ENCODE measurements at places on chromosomes 2 and 18.

GRCh38 chr2:135320465-135321355 is 210.3 kb downstream of the ZRANB3 start:
- DNase-seq, result no peak

- no peak for DNase-seq
Observed at GRCh38 chr2:159230145-159230877, 56.2 kb downstream of the WDSUB1 start.

DNA sequence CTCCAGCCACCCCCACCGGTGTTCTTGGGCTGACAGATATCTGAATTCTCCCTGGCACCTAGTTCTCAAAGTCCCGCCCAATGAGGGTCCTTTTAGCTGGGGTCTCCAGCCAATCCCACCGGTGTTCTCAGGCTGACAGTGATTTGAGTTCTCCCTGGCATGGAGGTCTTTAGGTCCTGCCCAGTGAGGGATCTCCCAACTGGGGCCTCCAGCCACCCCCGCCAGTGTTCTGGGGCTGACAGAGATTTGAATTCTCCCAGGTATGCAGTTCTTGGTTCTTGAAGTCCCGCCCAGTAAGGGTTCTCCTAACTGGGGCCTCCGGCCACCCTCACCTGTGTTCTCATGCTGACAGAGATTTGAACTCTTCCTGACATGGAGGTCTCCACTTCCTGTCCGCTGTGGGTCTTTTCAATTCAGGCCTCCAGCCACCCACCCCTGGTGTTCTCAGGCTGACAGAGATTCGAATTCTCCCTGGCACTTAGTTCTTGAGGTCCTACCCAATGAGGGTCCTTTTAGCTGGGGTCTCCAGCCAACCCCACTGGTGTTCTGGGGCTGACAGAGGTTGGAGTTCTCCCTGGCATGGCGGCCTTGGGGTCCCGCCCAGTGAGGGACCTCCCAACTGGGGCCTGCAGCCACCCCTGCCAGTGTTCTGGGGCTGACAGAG is 154.6 kb downstream of the ANKRD36 start:
- DNase-seq, result peak; percentile 75

DNA sequence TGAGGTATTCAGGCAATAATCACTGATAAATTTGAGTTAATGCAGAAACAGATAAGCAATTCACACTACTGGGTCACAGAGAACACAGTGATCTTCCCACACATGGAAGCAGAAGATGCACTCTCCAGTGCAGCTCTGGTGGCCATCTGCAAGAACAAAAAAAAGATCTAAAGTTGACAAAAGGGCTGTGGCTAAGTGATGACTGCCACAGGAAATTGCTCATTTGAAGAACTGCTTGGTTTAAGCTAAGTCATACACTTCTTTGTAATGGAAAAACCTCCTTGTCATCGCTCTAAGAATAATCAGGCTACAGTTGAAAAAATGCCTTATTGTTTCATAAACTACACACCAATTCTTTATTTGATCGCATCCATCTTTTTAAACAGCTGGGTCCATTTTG is 115.1 kb downstream of the DTNB start:
- no peak for DNase-seq

DNA sequence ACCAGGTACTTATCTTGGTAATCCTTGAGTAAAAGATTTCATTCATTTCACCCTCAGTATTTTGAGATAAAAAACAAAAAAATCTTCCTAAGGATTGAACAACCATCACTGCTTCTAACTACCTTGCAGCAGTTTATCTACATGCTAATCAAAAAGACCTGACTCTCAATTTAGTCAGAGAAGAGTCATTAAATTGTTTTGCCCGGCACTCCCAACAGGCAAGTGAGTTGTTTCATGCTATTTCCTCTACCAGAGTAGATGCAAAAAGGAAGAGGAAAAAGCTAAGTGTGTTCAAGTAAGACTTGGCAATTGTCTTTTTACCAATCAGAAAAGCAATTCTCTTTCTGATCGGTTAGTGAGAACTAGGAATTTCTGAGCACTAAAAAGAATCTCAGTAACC is 39.5 kb downstream of the MYO5B start:
- no peak for DNase-seq

GRCh38 chr2:138327967-138328366 is 173.6 kb upstream of the SPOPL start:
- no peak for DNase-seq

DNA sequence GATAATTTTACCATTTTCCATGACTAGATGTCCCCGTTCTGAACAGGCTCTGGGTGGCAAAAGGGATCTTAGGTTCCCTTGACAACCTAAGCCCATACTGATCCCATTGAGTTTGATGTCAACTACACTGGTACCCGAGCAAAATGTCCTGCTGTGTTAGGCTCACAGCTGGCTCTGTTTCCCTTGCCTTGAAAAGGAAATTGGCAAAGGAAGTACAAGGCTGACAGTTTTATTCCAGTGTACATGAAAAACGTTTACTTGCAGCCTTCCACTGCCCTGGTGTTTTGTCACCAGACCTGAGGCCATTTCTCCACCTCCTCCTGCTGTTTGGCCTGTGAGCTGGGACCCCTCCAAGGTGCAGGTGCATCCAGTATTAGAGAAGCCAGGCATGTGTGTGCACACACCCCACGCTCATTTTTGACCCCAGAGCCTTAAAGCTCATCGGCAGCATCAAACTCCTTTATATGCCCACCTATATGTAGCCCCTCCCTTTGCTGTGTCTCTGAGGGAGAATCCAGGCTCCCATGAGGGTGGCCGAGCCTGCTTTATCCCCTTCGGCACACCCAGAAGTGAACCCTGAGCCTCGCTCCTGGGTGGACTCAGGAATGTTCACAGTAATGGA is 171.3 kb downstream of the NDUFA10 start:
- no peak for DNase-seq

GRCh38 chr2:48165070-48165753 is 258.9 kb upstream of the FBXO11 start:
- DNase-seq, result no peak

GRCh38 chr2:36455788-36456187 is 100.2 kb downstream of the CRIM1 start:
- DNase-seq, result no peak

DNA sequence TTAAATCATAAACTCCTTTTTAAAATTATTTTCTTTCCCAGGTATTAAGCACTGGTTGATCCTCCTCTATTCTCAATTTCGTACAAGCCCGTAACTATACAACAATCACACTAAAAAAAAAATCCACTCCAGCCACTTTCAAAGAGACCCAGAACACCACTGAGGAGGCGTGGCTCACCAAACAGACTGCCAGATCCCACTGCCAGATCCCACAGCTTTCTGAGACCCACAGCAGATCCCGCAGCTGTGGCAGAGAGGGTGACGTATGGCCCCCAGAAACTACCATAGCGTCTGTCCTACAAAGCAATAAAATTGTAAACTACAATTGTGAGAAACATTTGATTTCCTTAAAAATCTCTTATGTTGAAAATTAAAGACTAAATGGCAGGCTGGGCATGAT is 230.7 kb upstream of the PXDN start:
- no peak for DNase-seq

DNA sequence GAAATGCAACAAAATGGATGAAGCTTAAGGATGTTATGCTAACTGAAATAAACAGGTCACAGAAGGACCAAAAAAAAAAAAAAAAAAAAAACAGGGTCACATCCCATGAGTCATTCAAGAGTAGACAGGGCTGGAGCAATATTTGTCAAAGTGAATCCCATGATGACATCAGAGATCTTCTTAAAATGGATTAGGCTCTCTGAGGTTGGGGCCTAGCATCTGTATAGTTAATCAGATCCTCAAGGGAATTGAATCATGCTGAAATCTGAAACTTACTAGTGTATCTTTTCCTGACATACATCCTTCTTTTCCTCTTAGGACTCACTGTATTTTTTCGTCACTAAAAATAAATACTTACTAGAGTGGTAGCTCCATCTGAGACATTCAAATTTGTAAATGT is 380.6 kb upstream of the NXPH2 start:
- no peak for DNase-seq

GRCh38 chr2:18986046-18986445 is 372.4 kb downstream of the OSR1 start:
- no peak for DNase-seq

DNA sequence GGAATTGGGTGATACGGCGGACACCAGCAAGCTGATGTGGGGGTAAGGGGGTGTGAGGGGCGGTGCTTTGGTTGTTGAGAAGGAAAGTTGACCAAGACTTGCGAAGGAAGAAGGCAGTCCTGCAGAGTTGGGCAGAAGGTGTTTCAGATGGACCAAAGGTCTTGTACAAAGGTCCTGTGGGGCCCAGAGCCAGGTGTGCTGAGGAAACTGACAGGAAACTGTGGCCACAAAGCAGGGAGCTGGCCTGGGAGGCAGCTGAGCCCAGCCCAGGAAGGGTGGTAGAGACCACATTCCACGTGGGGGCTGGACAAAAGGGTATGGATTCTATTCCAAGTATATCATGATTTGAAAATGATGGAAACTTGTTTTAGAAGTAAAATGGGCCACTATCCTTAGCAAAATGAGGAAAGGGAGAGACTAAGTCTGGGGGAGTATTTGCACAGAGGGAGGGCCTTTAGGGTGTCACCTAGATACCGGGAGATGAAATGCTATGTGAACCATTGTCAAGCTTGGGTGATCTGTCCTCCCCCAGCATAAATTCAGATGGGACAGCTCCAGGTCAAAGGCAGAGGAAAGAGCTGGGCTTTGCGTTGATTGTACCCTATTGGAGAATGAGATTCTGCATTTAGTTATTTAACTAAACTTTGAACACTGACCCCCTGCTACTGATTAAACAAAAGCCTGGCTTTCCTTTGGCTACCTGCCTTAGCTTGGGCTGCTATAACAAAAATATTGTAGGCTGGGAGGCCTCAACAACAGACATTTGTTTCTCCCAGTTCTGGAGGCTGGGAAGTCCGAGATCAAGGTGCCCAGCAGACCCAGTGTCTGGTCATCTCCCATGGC is 4.3 kb upstream of the EDAR start:
- no peak for DNase-seq

DNA sequence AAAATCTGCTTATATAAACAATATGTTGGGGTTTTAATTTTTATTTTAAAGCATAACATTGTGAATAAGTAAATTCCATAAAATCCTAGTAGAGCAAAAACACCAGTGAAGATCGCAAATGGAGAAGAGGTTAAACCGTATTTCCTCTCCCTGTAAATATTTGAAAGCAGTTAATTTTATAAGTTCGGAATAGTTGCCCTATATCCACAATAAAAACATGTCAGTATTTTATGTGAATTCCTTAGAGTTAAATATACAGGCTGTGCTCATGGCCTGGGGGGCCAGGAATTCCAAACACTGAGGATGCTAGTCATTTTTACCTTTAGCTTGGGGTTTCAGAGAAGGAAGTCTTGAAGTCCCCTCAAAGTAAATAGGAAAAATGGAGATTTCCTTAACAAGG is 135.0 kb downstream of the FIGN start:
- no peak for DNase-seq

GRCh38 chr18:27719680-27720079 is 457.2 kb downstream of the CDH2 start:
- no peak for DNase-seq

DNA sequence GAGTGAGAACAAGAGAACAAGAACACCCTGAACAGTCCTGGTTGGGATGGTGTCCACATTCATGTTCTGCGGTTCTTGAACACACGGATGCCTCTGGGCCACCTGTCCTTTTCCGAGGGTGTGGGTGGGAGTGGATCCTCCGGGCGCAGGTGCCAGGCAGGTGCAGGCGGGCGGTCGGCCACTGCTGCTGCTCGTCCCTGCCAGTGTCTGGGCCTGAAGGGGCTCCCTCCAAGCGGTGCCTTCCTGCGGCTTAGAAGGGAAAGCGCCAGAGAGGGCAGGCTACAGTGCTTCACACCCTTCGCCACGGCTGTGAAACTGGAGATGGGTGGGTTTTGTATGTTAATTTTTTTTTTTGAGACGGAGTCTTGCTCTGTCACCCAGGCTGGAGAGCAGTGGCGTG is 8.0 kb upstream of the D2HGDH start:
- peak; percentile 15 for DNase-seq

GRCh38 chr2:19833978-19834377 is 67.8 kb downstream of the TTC32 start:
- no peak for DNase-seq

DNA sequence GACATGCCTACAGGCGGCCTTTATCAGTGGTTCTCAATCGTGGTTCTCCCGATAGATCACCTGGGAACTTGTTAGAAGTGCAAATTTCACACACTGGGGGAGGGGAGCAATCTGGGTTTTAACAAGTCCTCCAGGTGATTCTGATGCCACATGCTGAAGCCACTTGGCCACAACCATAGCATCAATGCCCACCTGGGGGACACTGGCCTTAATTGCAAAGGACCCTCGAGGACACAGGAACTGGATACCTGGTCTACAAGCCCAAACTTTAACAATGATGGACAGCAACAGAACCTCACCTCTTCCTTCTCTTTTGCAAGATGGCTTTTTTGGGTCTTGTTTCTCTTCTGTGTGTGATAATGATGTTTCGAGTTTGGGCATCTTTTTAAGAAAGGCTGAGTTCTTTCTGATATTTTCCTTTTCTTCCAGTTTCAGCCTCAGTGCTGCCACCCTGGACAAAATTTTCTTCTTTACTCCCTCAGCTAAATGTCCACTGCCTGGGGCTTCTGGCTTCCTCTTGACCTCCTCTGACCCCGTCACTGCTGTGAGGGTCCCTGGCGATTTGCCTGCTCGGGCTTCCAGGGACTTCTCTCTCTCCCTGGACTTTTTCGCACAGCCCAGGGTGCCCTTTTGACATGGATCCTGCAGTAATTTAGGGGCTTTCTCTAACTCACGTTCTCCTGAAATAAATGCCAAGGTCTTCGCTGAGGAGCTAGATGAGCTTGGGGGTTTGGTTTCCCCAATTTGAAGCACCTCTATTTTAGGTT is 94.2 kb downstream of the ALPK2 start:
- DNase-seq, result no peak

- no peak for DNase-seq
Observed at GRCh38 chr2:188235364-188235763, 56.3 kb upstream of the GULP1 start.

DNA sequence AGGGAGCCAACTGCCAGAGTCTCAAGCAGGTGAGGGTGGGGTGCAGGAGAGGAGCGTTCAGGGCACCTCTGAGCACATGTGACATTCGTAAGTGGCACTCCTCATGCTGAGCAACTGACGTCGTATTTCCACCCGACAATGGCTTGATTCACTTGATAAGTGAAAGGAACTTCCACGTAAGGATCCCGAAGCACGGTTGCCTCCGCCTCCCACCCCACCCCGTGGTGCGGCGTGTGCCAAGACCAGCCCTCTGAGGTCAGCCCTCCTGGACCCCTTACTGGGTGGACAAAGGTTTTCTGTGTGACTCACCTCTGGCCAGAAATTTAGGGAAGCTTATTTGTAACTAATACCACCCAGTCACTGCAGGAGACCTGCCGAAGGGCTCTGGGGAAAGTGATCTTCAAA is 59.9 kb downstream of the AGAP1 start:
- DNase-seq, result peak; percentile 53

DNA sequence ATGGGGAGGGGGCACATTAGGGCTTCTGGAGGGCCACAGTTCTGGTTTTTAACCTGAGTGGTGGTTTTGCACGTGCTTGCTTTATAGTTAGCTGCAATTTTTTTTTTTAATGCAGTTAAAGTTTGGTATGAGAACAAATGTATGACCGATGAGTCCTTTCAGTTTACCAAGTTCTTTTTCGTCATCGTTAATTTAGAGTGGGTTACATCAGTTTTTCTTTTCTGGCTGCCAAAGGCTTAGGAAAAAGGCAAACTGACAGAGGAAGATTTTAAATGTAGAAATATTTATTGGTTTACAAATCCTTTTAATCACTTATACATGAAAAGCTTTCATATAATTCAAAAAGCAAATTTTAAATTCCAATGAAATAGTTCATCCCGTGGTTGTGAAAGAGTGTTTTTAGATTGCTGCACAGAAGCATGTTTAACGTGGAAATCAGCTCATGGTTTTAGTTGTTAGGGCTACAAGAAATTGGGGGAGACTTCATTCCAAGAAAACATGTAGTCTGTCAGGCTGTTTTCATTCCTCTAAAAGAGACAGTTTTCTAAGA is 82.9 kb downstream of the MSH2 start:
- DNase-seq, result no peak

Data from pancreas (tissue), 10 donors.